NCI-H187 (cell line): ENCODE measurements at places on chromosomes 2 and 18.

DNA sequence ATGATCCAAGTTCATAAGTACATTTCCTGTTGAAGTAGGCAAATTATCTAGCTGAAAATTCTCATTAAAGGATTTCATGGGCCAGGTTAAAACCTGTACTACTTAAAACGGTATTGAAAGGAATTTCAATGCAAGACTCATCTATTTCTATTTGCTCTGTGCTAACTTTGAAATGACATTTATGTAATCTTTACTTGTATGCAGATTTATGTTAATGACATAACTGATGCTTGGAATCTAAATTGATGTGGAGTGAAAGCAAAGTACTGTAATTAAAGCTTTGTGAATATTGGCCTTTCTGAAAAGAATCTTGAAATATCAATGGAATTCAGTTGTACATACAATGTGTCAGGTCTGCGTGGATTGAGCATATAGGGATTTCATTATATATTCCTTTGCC is 390.0 kb downstream of the CPS1 start:
- no peak for DNase-seq

- no peak for DNase-seq
Measured at GRCh38 chr2:138029276-138029675, 65.0 kb downstream of the HNMT start.

DNA sequence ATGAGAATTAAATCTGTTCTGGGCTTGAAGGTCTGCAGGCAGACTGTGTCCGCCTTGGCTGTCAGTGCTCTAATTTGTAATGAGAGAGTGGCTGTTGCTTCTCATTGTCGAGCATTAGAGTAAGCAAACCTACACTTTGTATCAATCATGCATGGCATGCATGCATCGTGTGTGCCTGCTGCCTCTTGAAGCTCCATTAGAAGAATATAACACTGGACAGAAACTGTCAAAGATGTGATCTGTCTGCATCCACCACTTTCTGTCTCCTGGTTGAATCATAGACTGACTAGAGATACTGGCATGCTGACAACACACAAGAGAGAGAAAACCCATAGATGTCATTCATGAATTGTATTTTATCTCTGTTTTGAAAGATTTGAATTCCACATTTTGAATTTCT is 275.0 kb upstream of the NXPH2 start:
- DNase-seq = no peak

GRCh38 chr18:12092398-12093229 is 1.0 kb upstream of the ANKRD62 start:
- DNase-seq = no peak

GRCh38 chr2:2101924-2102323 is 229.2 kb downstream of the MYT1L start:
- no peak for DNase-seq

DNA sequence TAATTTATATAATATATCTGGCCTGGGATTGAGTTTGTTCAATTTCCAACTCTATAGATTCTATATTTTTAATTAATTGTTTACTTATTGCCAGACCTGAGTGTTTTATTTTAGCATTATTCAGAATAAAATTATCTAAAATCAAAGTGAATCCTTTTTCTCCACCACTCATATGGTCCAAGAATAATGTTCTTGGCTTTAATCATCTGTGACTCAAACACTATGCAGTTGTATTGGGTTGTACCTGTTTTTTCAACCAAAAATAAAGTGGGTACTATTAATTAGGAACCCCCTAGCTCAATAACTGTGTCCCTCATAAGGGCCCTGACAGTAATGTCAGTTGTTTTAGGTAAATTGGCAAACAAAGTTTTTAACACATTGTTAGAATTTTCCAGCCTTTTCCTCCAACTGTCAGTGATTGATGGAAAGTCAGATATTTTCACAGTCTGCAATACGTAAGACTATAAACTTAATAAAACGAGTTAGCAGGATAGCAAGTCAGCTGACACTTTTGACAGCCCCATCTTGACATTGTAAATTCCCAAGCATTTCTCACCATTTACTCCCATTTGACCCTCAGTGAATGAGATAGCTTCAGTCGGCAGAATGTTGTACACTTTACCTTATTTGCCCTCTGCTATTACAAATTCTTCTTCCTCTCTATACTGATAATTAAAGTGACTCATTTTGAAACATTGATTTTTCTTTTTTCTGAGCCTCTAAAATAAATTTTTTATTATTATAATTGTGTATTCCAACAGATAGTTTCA is 587.4 kb downstream of the METTL4 start:
- DNase-seq = no peak

GRCh38 chr2:224145751-224146355 is 106.8 kb upstream of the SERPINE2 start:
- DNase-seq = no peak

GRCh38 chr2:33058716-33059470 is 112.1 kb downstream of the LTBP1 start:
- DNase-seq = peak; percentile 84

DNA sequence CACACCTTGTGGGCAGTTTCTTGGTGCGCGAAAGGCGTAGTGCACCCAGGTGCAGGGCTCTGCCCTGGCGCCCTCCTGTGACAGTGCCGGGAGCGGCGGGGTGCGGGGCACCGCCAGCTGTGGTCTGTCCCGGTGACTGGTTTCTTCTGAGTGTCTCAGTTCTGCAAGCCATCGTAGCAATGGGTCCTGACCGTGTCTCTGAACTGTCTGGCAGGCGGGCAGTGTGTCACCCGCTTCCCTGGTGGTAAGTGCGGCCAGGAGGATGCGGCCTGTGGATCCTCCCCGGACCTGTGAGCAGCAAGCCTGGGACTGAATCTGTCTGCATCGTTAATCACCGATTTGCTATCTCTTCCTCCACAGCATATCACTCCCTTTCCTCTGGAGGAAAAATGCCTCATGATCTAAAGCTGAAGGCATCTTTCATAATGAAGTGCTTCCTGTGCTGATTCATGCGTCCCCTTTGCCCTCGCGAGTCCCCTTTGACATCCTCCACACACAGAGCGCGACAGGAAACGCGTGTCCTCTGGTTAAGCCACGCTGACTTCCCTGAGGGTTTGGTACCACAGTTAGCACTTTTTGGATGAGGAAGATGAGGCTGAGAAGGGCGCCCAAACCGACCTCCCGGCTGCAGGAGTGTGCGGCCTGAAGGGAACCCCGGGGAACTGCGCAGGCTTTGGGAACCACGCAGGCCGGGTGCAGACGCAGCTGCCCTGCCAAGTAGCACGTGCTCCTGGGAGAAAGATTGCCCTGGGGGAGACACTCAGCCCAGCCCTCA is 416.0 kb upstream of the HS6ST1 start:
- no peak for DNase-seq

DNA sequence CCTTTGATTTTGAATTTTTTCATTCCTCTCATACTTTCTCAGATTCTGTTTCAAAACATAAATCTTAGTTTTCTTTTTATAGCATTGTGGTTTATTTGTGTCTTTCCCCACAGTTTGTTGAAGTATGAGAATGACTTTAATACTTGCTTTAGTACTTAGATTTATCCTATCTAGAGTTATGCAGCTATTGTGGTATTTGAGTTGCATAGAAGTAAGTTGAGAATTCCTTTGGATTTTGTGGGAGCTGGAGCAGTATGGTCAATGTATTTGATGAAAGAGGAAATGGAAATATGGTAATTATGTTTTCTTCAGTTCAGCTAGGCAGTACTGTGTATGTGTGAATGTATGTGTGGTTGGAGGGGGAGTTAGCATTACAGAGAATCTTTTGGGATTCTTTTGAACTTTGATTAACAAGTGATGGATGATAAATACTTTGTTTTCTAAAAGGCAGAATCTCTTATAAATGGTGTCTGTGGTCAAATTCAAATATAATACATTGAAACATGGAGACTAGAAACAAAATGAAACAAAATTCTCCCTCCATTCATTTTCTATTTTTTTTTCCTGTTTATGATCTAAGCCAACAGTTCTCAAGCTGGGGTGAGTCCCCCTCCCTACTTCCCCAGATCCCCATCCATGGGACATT is 3.0 kb downstream of the ACVR2A start:
- no peak for DNase-seq

DNA sequence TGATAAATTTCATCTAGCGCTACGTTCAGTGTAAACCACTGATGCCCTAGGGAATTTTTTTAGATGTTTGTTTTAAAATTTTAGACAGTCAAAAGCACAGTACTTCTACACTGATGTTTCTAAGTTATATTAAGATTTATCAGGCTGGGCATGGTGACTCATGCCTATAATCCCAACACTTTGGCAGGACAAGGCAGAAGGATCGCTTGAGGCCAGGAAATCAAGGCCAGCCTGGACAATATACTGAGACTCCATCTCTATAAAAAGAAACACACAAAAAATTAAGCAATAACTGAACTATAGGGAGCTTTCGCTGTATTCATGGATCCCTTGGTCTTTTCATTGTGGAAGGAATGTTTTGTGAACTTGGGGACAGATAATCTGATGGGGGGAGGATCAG is 50.6 kb upstream of the MAPRE2 start:
- no peak for DNase-seq

- no peak for DNase-seq
Measured at GRCh38 chr2:55604027-55604565, 13.3 kb downstream of the PPP4R3B start.

DNA sequence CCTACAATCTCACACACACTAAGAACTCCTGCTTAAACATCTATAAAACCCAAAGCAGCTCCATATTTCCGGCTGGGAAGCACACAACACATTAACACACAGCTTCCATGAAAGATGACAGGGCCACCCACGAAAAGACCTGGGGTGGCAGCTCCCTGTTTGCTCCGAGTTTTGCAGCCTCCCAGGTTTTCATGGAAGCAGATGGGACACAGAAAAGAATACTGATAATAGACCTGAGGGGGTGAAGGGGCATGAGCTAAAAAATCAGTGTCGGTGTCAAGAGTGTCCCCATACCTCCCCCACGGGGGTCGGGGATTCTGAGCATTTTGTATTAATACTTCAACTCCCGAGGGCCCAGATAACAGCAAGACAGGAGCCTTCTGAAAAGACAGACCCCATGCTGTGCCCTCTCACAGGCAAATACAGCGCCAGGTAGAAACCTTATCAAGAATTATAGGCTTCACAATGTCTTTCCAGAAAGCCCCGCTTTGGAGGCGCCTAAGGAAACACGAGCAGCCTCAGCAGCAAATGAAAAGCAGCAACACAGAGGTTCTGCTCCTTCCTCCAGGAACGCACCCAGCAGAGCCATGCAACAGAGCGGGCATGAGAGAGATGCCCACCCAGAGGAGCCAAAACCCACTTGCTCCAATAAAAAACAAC is 50.5 kb downstream of the ZNF516 start:
- no peak for DNase-seq
